Neural progenitor cell (in vitro differentiated cells): ENCODE measurements at places on chromosomes 1 and 21. TPM values are rescaled to one million over a fixed set of nuclear protein-coding genes. Genes with fewer than 3 reads are reported as not detected.

Gene LEFTY1
- total RNA-seq = not detected in 2 replicates

Gene DCDC2B
- not detected in 2 replicates for total RNA-seq

Gene SLFNL1
- total RNA-seq = 0.19 TPM in 1 of 2 replicates, not detected in the other

Gene TMOD4
- not detected in 2 replicates for total RNA-seq

Gene DDR2
- total RNA-seq = 0.69 and 0.74 TPM in 2 replicates

Gene CRYBG2
- total RNA-seq = 3.0 and 6.5 TPM in 2 replicates

Gene HTR6
- total RNA-seq = 0.25 TPM in 1 of 2 replicates, not detected in the other

DNA sequence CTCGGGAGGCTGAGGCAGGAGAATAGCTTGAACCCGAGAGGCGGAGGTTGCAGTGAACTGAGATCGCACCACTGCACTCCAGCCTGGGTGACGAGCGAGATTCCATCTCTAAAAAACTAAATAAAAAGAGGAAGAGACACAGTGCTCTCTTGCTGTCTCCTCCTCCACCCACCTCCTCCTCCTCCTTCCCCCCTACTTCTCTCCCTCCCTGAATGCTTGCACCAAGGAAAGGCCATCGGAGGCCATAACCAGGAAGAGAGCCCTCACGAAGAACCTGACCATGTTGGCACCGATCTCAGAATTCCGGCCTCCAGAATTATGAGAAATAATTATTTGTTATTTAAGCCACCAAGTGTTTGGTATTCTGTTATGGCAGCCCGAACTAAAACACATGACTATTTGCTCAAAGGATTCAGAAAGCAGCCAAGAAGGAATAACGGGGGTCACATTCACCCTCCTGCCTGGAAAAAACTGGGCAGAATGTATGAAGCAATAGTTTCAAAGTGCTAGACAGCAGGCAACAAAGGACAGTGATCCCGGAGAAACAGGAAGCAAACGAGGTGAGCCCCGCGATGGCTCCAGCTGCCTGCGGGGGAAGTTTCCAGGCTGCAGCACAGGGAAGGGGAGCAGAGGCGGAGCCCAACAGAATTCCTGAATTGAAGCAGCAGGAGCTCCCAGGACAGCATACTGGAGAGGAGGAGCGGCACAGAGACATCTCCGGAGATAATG lies 35.8 kb downstream of the LDLRAD1 start:
- no peak overlapping the region for H3K27ac ChIP-seq
- DNase-seq = peak; percentile 76
- peaks cover 13% of the 10 kb centered on the region for H3K4me1 ChIP-seq
- H3K27me3 ChIP-seq = no peaks in the 10 kb centered on the region

GRCh38 chr1:28021064-28021463 lies 61.3 kb downstream of the XKR8 start:
- no peak overlapping the region for H3K27ac ChIP-seq
- no peaks in the 10 kb centered on the region for H3K27me3 ChIP-seq
- H3K4me1 ChIP-seq = no peaks in the 10 kb centered on the region
- no peaks in the 10 kb centered on the region for H3K36me3 ChIP-seq
- H3K4me3 ChIP-seq = no peak overlapping the region

DNA sequence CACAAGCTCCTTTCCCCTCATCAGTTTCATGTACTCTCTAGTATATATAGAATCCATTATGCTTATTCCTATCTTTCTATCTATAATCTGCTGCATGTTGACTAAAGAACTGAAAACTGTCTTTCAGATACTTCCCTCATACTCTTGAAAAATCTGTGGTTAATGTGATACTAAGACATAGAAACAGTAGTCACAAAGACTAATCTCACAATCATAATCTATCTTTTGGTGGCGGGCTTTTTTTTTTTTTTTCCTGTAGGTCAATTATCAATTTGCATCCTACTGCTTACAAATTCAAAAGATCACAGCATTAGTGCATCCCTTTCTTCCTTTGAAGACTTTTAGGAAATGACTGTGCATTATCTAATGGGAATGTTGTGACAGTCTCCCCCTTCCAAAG lies 4.7 kb downstream of the UBR4 start:
- H3K27ac ChIP-seq = no peak overlapping the region
- no peaks in the 10 kb centered on the region for H3K36me3 ChIP-seq
- peaks cover 8% of the 10 kb centered on the region for H3K4me1 ChIP-seq
- DNase-seq = no peak

DNA sequence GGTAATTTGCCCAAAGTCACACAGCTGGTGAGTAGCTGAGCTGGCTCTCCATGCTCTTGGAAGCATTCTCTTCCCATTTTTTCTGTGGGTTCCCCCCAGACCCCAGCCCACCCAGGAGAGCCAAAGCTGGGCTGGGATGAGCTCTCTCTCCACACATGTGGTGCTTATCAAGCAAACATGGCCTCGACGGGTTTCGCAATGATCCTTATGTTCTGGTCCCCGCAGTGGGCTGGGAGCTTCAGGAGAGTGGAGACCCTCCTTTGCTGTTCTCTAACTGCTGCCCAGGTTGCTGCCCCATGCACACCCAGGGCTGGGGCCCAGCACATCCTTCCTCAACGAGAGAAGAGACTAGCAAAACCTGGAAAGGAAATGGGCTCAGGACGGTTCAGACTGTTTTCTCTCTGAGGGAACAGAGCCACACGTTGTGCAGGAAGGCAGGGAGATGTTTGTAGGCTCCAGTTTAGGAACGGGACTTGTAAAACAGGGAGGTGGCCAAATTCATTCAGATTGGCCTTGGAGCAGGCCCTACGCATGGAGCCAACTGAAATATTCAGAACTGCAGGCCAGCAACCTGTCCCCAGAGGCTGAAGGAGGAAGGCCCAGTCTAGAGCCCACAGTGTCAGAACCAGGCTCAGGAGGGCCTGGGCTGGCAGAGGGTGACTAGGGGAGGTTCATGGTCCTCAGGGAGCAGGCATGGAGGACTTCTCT lies 27.2 kb upstream of the CSF1 start:
- H3K36me3 ChIP-seq = no peaks in the 10 kb centered on the region
- H3K27ac ChIP-seq = no peak overlapping the region
- H3K4me1 ChIP-seq = peaks cover 10% of the 10 kb centered on the region
- H3K4me3 ChIP-seq = no peak overlapping the region
- no peak for DNase-seq
- no peaks in the 10 kb centered on the region for H3K27me3 ChIP-seq

DNA sequence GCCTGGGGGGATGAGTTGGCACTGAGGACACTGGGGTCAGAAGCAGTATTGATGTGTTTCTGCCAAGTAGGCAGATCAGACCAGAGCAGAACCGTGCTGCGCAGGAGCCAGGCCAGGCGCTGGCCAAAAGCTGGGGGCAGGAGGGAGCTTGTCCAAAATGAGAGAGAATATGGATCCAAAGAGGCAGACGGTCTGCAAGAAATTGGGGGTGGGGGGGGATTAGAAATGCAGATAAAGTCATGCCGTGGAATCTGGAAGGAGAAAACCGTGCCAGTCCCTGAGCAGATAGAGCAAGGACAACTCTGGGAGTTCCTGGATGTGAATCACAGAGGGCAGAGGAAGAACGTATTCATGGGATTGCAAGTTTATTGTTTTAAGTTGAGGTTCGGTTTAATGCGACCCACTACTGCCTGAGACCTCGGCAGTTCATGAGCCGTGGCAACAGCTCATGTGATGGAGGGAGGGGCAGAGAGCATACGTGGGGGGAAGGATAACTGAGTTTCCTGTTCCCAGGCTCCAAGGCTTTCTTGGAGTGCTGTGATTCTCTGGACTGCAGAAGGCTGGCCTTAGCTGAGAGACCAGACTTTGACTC lies 224.0 kb downstream of the FGGY start:
- H3K27ac ChIP-seq = no peak overlapping the region
- no peaks in the 10 kb centered on the region for H3K4me1 ChIP-seq
- no peak for DNase-seq

DNA sequence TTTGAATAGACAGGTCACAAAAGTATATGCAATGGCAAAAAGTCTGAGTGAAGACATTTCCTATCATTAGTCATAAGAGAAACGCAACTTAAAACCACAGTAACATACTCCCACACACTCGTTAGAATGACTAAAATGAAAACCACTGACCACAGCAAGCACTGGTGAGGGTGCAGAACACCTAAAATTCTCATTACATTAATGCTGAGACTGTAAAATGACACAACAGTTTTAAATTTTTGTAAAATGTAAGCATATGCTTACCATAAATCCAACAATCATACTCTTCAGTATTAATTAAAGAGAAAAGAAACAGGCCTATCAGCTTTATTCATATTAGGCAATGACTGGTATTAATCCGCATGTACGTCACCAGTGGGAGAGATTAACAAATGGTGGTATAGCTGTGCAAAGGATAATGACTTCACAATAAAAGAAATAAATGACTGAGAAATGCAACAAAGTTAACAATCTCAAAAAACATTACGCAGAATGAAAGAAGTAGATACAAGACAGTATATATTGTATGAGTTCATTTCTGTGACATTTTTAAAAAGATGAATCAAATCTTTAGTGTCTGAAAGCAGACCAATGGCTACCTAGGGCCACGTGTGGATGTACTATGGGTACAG lies 253.5 kb downstream of the AKT3 start:
- no peaks in the 10 kb centered on the region for H3K4me1 ChIP-seq
- no peak overlapping the region for H3K27ac ChIP-seq
- no peak overlapping the region for H3K4me3 ChIP-seq
- no peak for DNase-seq
- no peaks in the 10 kb centered on the region for H3K36me3 ChIP-seq
- no peaks in the 10 kb centered on the region for H3K27me3 ChIP-seq

DNA sequence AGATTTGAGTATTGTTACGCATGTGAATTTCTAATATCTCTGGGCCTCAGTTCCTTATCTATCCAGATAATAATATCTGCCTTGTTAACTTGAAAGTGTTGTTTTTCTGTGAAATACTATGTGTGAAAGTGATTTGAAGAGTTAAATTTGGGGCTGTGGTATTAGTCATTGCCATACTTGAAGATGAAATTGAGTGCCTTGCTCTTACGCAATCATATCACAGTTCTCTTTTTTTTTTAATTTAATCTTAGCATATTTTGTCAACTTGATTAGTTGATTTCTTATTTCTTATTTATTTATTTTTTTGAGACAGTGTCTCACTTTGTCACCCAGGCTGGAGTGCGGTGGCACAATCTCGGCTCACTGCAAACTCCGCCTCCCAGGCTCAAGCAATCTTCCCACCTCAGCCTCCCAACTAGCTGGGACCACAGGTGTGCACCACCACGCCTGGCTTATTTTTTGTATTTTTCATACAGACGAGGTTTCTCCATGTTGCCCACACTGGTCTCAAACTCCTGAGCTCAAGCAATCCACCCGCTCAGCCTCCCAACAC lies 31.0 kb downstream of the AGO4 start:
- no peak for DNase-seq
- H3K4me1 ChIP-seq = no peaks in the 10 kb centered on the region
- H3K4me3 ChIP-seq = no peak overlapping the region
- no peak overlapping the region for H3K27ac ChIP-seq

- no peak for DNase-seq
- no peak overlapping the region for H3K27ac ChIP-seq
- no peaks in the 10 kb centered on the region for H3K4me1 ChIP-seq
- H3K36me3 ChIP-seq = no peaks in the 10 kb centered on the region
Observed at GRCh38 chr21:20814090-20814489, 184.1 kb upstream of the NCAM2 start.

GRCh38 chr1:26110731-26111529 lies 694 bp upstream of the PDIK1L start:
- peaks cover 14% of the 10 kb centered on the region for H3K4me1 ChIP-seq
- H3K36me3 ChIP-seq = no peaks in the 10 kb centered on the region
- H3K27ac ChIP-seq = peak overlapping the region; percentile 87

- no peaks in the 10 kb centered on the region for H3K27me3 ChIP-seq
- peaks cover 16% of the 10 kb centered on the region for H3K4me1 ChIP-seq
- H3K36me3 ChIP-seq = no peaks in the 10 kb centered on the region
- DNase-seq = peak; percentile 57
- no peak overlapping the region for H3K4me3 ChIP-seq
- no peak overlapping the region for H3K27ac ChIP-seq
Observed at GRCh38 chr1:67484492-67484891, 54.3 kb upstream of the SERBP1 start.

DNA sequence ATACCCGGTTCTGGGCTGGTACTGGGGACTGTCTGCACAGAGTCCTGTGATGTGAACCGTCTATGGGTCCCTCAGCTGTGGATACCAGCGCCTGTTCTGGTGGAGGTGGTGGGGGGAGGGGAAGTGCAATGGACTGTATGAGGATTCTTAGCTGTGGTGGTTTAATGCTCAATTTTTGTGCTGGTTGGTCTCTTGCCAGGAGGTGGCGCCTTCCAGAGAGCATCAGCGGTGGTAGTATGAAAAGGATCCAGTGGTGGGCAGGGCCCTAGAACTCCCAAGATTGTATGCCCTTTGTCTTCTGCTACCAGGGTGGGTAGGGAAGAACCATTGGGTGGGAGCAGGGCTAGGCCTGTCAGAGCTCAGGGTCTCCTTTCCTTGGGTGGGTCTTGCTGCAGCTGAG lies 89.4 kb upstream of the B3GALT2 start:
- H3K4me3 ChIP-seq = no peak overlapping the region
- H3K4me1 ChIP-seq = no peaks in the 10 kb centered on the region
- H3K27ac ChIP-seq = no peak overlapping the region

- no peak overlapping the region for H3K27ac ChIP-seq
- H3K36me3 ChIP-seq = no peaks in the 10 kb centered on the region
- H3K4me3 ChIP-seq = no peak overlapping the region
- H3K4me1 ChIP-seq = no peaks in the 10 kb centered on the region
- H3K27me3 ChIP-seq = no peaks in the 10 kb centered on the region
- no peak for DNase-seq
Observed at GRCh38 chr1:4612991-4613390, 41.4 kb upstream of the AJAP1 start.
